ENCODE measurements at places on chromosomes 4 and X.

- no peak for DNase-seq
These were observed 297.0 kb upstream of the KLF3 start for GRCh38 chr4:38366997-38367396.

- peak; percentile 58 for DNase-seq
These were observed 81.9 kb upstream of the QRFPR start for GRCh38 chr4:121462660-121463261.

DNA sequence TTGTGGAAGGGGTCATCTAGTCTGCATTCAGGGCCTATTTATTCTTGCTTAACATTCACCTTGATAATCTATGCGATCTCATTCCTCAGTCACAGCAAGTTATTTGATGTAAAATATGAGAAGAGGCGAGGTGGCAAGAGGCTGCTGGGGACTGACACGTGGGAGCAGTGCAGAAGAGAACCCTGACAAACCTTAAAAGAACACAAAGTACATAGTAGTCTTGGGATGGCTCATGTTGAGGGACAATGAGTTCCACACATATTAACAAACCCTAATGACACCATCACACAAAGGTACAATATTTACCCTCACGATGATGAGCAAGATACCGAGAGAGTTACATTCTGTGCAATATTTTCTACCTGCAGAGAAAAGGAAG lies 57.5 kb downstream of the MAML3 start:
- no peak for DNase-seq

DNA sequence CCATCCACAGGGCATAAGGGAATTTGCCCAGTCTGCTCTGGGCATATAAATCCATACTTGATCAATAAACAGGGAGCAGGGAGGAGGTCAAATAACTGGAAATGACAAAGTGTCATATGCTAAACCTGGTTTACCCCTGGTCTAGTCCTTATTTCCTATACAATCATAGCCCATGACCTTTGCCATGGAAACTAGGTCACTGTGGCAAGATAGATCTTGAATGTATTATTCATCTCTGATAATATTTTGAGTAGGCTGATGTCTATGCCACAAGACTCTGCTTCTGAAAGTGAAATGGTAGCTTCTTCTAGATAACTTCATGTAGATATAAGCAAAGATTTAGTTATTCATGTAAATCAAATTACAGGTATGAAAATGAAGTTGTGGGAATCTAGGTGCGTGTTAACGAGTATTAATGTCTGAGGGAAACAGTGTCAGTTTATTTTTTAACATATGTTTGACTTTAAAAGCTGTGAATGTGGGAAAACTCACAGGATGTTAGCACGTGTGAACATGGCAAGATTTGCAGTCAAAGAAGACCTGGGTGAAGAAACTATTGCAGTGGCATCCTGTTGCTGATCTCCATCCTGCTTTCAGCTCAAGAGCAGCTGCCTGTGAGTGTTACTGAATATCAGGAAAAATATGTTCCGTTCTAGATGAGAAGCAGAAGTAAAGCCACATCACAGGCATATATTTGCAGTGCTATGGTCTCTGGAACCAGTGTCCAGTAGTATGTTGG lies 81.8 kb upstream of the NDP start:
- no peak for DNase-seq

DNA sequence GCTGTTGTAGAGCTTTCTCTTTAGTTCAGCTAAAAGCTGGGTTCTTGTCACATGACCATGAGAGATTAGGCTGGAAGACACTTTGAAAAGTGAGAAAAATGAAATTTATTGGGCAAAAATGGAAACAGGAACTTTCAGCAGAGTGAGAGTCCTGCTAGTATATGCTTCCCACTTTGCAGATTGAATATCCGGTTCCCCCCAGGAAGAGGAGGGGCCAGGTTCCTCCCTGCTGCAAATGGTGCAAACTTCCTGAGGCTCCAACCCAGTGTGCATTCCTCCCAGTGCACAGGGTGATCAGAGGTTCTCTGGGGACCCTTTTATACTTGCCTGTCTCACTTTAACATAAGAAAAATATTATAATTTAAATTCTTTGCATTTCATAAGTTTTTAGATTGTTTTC lies 119.9 kb upstream of the SPIN4 start:
- DNase-seq: no peak

GRCh38 chr4:73221734-73222133 lies 36.9 kb downstream of the ANKRD17 start:
- no peak for DNase-seq

DNA sequence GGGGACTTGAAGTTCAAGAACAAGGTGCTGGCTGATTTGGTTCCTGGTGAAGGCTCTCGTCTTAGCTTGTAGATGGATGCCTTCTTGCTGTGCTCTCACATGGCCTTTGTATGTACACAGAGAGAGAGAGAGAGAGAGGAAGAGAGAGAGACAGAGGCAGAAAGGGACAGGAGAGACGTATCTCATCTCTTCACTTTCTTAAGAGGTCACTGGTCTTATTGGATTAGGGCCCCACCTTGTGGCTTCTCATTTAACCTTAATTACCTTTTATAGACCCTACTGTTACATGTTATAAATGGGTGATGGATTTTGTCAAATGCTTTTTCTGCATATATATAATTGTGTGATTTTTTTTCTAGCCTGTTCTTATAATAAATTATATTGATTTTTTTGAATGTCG lies 1444.2 kb downstream of the ADGRL3 start:
- DNase-seq: no peak

GRCh38 chr4:25903900-25904747 lies 9.9 kb upstream of the SMIM20 start:
- no peak for DNase-seq

GRCh38 chr4:17055788-17056187 lies 157.3 kb upstream of the LDB2 start:
- no peak for DNase-seq

DNA sequence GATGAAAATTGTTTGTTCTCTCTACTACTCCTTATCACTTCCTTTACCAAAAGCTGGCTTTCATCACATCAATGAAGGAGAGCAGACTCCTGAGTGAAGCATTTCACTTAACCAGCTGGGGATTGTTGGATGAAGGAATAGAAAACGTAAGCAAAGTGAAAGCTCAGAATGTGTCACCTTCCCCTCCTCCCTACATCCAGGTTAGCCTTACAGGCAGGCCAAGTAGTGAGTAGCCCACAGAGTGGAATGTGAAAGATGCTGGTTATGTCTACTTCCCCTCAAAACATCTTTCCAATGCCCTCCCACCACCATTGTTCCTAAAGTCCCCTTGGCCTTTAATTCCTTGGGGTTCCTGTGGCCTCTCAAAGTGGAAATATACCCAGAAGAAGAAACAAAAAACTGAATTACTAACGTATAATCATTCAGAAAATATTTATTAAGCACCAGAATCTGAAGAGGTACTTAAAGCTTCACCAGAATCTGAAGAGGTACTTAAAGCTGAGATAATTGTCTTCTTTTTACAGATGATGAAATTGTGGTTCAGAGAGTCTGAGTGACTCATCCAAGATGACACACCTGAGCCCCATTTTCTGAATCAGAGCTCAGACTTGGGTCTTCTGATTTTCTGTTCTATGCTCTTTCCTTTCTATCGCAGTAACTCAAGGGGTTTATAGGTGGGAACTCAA lies 6.5 kb downstream of the P2RY4 start:
- DNase-seq: no peak

DNA sequence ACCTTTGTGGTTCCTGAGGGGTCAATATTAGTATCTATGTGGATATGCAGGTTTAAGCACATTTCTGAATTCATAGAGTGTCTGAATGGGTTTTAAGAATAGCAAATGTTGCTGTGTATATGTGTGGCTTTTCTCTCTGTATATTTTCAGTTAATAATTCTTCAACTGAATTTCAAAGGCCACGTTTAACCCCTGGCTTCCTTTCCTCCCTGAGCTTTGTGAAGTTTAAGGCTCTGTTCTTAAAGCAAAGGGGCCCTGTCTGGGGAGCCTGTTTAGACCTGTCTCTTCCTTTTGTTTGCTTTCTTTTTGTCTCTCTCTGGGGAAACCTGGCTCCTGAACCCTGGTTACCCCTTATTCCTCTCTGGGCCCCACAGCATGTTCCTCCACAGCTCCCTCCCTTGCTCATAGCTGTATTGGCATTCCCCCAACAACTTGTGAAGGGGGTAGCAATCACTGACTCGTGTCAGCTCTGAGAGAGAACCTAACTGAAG lies 139.1 kb downstream of the COL4A6 start:
- DNase-seq: no peak

DNA sequence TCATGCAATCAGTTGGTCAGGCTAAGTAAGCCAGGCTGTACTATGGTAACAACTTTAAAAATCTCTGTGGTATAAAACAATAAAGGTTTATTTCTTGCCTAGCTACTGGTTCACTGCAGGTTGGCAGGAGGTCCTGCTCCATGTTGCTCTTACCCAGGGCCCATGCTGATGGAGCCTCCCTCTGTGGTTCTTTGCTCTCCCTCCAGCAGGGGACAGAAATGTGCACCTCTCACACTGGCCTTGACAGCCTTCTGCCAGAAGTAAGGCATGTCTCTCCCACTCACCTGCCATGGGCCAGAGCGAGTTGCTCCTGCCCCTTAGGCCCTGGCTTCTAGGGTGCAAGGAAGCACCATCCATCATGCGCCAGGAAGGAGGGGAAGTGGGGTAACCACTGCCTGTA lies 31.1 kb downstream of the CLDN22 start:
- DNase-seq: no peak

- no peak for DNase-seq
These were observed 779.0 kb upstream of the SLIT2 start for GRCh38 chr4:19472666-19473065.

DNA sequence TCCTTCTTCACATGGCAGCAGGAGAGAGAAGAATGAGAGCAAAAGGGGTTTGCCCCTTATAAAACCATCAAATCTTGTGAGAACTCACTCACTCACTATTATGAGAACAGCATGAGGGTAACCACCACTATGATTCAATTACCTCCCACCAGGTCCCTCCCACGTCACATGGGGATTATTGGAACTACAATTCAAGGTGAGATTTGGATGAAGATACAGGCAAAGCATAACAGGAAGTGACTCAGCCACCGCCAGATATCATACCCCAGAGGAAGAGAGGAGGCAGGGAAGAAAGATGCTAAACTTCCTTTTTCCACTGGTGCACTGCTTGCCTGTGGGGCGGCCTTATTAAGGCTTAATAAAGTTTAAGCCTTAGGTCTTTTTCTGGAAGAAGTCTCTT lies 766.1 kb downstream of the KCTD8 start:
- no peak for DNase-seq

DNA sequence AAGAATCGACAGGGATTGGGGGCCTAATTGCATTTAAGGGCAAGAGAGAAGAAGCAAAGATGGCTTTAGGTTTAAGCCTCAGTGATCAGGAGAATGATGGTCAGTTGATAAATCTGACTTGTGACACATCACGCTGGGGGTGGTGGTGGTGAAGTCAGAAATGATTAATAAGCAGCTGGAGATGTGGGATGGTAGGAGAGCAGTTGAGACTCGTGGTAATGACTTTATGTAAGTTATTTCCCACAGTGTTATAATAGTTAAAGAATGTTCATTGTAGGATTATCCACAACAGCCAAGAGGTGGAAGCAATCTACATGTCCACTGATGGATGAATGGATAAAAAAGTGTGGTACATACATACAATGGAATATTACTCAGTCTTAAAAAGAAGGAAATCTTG lies 178.9 kb upstream of the GPC4 start:
- DNase-seq: no peak

DNA sequence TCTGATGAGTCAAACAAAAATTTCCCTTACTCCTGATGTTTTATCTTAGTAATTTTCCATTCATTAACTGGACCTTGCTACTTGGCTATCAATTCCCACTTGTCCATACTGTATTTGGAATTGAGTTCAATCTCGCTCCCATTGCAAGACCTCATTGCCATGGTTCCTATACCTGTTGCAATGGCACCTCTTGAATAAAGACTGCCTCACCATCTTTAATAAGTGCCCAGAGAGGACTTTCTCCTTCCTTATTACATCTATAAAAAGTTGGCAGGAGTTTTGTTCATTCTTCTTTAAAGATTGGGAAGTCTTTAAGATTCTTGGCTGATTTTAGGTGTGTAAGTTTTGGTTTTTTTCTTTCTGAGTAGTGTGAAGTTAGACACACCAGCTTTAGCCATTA lies 397.4 kb downstream of the SPOCK3 start:
- DNase-seq: no peak

- DNase-seq: no peak
These were observed 44.7 kb downstream of the DOCK11 start for GRCh38 chrX:118540342-118540741.

DNA sequence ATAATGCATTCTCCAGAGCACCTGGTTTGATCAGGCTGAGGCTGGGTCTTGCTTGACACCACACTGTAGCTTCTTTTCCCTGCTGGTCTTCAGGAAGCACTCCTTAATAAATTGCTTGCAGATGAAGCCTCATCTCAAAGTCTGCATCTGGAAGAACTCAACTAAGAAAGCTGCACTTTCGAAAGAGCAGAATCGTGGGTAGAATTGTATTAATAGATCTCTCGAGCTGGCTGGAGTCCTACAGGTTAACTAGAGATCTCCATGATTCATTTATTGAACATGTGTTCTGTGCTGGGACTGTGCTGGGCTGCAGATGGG lies 152.7 kb downstream of the STK32B start:
- DNase-seq: no peak

DNA sequence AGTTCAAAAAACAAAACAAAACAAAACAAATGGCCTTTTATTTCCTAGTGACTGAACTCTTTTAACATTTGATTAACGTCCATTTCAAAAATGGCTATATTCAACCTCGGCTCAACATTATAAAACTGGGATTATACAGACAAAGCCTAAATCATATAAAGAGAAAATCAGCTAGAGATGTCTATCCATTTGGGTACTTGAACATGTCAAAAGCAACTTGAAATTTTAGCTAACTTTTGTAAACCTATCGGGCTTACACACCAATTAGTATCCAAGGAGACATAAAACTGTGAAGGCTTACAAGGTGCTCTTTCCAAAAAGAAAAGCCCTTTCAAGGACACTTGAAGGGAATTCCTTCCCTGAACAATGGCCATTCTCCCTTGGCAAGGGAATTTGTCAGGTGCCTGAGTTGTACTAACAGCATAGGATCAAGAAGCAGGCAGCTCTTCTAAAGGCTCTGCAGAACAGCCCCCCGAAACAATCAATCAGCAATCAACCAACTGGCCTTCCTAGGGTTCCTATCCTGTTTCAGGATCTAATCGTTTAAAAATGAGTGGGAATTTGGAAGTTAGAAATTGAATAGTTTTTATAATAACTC lies 633.7 kb upstream of the HTR2C start:
- DNase-seq: no peak

DNA sequence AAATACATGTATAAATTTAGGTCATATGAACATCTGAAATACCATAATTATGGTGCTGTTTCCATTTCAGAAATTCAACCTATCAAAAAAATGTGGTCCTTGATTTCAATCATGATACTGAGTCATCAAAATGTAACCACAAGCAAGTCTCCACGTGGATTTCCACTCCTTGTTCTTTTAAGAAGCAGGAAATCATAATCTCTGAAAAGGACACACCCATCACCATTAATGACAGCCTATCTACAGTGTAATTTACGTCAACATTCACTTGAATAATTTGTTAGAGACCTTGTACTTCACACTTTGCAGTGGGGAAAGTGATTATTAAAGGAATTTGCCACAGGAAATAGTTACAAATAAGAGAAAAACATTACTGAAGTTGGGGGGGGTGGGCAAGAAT lies 17.7 kb upstream of the SLC7A11 start:
- DNase-seq: no peak

GRCh38 chr4:151599863-151600262 lies 160.9 kb downstream of the GATB start:
- DNase-seq: no peak

GRCh38 chr4:130574215-130574614 lies 1478.3 kb downstream of the C4orf33 start:
- DNase-seq: no peak

- DNase-seq: no peak
These were observed 6.6 kb downstream of the PLP1 start for GRCh38 chrX:103783196-103783595.
